AG04449 (cell line): ENCODE measurements at places on chromosomes 2 and 18.

DNA sequence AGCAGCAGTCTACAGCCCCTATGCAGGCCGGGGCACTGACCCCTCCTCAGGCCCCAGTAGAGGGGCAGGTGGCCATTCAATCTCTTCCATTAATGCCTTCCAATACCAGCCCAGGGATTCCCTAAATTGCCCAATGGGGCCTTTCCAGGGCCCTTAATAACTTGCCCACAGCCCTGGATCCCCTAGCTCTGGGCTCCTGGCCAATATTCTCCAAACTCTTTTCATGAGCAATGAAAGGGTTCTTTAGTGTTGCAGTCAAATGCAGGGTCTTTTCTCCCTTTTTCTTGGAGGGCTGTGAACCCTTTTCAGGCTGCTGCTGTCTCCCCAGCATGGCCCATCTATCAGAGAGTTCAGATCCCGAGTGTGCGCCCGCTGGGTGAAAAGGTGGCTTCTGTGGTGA is 41.3 kb upstream of the SLC1A4 start:
- DNase-seq, result no peak

- DNase-seq, result no peak
These were observed 368.6 kb upstream of the TFPI start for GRCh38 chr2:187922846-187923245.

DNA sequence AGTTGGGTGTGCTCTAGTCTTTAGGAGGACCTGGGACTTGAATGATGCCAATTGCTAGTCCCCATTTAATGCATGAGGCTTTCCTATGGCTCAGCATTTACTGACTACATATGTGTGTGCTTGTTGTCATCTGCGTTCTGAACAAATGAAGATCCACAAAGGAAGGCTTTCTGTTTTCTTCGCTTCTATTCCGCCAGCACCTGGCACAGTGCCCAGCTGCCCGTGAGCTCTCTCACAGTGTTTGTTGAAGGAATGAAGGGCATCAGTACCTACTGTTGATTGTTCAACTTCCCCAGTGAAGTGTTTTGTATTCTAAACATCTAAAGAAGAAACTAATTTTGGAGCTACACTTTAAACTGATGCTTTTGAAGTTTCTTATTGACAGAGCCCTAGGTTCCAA is 122.4 kb upstream of the LINC00305 start:
- no peak for DNase-seq

DNA sequence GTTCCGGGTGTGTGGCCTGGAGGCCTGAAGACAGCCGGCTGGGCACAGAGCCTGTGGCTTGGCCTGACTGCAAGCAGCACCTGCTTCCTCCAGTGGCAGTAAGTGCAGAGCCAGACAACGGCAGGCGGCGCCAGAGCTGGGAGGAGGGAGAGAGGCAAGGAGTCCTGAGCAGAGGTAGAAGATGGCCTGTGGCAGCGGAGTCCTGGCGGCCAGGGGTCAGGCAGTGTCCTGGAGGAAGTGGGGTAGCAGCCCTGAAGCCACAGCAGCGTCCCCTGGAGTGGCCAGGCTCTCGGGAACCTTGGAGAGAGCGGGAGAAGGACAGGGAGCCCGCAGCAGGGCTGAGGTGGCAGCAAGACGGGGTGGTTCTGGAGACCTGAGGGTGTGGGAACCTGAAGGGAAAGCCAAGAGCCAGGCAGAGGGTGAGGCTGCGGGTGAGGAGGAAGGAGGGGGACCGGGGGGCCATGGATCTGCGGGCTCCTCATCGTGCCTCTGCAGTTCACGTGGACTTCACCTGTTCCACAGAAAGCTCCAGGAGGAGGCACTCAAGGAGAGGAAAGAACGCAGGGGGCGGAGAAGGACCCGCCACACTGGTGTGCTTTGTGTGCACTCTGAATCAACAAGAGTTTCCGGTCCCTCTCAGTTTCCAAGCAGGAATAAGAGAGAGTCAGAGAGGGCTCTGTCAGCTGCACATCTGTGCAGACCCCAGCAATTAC is 85.9 kb downstream of the USP40 start:
- no peak for DNase-seq

DNA sequence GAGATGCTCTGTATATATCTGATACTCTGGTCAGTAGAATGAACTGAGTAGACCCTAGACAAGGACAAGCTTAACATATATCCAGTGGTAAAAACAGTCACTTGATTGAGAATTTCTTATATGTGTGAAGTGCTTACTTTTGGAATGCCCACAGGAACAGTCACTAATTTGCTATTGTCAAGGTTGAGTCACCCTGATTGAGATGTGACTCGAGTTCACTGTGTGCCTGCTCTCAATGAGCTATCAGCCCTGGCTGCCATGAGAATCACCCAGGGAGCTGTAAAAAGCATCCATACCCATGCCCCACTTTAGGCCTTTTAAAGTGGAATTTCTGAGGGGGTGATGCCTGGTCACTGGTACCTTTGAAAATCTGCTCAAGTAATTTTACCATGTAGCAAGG is 283.7 kb downstream of the SUCLG1 start:
- DNase-seq, result no peak

DNA sequence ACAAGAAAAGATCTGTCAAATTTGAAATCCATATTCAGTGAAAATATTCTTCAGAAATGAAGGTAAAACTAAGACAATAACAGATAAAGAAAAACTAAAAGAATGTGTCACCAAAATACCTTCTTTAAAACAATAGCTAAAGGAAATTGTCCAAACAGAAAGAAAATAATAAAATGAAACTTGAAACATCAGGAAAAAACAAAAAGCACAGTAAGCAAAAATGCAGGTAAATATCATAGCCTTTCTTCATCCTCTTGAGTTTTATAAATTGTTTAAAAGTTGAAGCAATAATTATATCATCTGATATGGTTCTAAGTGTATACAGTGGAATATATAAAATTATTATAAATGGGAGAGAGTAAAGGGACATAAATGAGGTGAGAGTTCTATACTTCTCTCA is 103.8 kb upstream of the PDE1A start:
- DNase-seq, result no peak

- no peak for DNase-seq
These were observed 21.2 kb downstream of the CNTNAP5 start for GRCh38 chr2:124046332-124046731.

DNA sequence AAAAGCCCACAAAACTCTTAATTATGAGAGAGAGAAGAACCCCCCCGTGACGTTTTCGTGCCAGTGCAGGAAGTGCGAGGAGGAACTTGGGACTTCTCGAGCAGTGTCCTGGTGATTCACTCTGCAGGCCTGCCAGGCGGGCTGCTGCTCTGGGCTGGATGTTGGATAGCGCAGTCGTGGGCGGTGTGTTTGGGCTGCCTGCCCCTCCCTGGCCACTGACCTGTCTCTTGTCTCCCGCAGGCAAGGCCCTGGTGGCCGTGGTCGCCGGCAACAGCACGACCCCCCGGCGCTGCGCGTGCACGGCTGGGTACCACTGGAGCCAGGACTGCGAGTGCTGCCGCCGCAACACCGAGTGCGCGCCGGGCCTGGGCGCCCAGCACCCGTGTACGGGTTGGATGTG is 29.0 kb downstream of the TNFRSF11A start:
- no peak for DNase-seq

GRCh38 chr2:126527836-126528490 is 128.0 kb upstream of the GYPC start:
- DNase-seq, result peak; percentile 3

DNA sequence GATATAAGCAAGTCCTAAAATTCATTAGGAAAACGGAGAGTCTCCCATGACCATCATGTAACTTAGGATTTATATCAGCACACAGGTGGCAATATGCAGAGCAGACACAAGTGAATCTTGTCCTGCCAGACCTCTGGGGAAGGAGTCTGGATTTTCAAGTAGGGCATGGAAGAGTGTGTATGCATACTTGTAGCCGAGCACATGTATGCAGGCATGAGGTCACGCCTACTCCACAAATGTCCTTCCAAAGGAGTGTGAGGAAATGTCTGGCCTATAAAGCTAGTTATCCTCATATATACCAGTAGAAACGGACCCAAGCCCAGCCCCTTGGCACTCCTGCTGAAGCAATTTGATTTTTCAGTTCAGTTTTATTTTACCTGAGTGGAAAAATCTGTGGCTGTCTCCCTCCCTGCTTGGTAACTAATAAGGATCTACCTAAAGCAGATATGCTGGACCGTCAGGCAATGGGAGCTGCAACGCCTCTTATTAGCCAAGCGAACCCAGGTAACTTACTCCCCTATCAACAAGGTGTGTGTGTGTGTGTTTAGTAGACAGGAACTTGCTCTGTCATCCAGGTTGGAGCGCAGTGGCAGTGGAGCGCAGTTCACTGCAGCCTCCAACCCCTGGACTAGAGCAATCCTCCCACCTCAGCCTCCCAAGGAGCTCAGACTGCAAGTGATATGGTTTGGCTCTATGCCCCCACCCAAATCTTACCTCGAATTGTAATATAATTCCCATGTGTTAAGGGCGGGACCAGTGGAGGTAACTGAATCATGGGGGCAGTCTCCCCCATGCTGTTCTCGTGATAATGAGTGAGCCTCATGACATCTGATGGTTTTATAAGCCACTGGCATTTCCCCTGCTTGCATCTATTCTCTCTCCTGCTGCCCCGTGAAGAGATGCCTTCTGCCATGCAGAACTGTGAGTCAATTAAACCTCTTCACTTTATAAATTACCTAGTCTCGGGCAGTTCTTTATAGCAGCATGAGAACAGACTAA is 2.8 kb downstream of the STAT1 start:
- no peak for DNase-seq

GRCh38 chr2:227653419-227653818 is 13.2 kb upstream of the SCYGR5 start:
- DNase-seq, result peak; percentile 9

GRCh38 chr2:74602586-74603281 is 45.4 kb downstream of the M1AP start:
- DNase-seq, result peak; percentile 21

GRCh38 chr2:221186873-221187272 is 385.2 kb downstream of the EPHA4 start:
- no peak for DNase-seq

DNA sequence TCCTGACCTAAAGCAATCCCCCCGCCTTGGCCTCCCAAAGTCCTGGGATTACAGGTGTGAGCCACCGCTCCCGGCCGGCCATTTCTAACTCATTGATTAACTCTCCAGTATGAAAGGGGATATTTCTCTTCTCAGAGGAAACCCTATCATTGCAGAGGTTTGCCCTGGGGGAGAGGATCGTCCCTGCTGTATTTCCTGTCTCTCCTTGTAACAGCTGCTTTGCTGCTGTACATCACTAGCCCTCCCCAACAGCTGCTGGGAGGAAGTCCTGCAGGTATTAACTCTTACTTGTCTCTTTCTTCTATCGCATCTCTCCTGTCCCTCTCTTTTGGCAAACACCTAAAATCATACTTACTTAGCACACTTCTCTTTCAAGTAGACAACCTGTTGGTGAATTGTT is 219.0 kb upstream of the DSEL start:
- DNase-seq, result no peak

DNA sequence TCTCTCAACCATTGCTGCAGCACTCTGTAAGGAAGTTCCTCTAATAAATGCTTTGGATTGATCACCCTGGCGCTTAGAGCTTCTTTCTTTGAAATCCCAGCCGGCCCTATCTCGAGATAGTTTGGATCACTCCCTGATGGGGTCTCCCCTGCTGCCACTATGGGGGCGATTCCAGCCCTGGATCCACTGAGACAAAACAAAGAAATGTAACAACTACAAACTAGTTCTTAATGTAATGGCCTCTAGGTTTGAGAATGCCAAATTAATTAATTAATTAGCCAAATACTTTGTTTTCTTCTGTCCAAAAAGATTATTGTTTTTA is 15.2 kb downstream of the SRSF7 start:
- DNase-seq, result no peak

DNA sequence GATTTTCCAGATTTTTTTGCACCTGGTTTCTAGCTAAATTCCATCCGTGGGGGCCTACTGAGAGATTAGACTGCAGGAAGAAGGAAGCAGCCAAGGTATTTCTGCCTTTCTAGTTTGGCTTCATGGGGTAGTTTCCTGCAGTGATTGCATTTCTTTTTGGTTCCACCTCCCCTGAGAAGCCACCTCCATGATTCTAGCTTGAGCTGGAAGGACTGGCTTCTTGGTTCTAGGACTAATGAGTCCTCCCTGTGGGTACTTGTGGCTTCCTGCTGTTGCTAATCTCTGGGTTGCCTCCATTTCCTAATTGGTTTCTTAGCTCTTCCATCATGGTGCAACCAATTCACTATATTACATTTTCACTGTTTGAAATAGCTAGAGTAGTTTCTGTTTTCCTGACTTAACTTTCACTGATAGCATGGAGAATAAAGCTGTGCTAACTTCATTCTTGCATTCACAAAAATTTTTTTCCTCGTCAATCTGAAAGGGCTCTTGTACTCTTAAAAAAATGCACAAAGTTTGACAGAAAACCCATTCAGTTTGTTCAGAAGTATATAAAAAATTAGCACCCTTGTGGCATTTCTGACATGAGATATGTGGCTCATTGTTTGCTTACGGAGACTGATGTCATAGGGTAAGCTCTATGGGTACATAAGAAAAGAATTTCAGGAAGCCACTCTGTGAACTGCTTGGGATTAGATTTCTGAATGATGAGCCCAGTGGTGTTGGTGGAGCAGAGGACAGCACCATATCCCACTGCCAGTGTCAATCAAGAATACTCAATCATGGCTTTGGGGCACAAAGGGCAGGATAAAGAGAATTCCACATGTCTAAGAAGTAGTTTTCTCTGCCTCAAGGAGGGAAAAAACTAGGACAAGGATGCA is 242.8 kb upstream of the RBMS1 start:
- DNase-seq, result no peak

GRCh38 chr2:221203125-221203524 is 369.0 kb downstream of the EPHA4 start:
- DNase-seq, result no peak

DNA sequence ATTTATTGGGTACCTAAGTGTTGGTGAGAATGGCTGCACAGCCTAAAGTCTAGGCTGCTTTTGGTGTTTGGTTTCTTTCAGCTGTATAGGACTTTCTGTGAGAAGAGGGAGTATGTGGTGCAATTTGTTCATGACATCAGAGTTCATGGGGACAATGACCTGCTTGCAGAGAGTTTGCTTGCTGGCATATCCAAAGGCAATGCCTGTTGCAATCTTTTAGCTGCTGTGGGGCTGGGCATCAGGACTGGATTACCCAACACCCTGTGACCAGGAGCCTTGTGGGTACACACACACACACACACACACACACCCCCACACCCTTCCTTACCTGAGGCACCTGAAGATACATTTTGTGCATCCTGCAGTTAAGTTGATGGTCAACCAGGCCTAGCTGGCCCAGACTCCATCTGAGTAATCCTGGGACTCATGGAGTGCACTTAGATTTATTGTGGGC is 68.4 kb downstream of the LIPG start:
- no peak for DNase-seq

- DNase-seq, result no peak
These were observed 235.6 kb upstream of the ZNF521 start for GRCh38 chr18:25587545-25587944.
